ENCODE measurements at places on chromosomes 5 and 9.

- no peak for DNase-seq
Observed at GRCh38 chr9:71352837-71353236, 231.4 kb upstream of the TRPM3 start.

DNA sequence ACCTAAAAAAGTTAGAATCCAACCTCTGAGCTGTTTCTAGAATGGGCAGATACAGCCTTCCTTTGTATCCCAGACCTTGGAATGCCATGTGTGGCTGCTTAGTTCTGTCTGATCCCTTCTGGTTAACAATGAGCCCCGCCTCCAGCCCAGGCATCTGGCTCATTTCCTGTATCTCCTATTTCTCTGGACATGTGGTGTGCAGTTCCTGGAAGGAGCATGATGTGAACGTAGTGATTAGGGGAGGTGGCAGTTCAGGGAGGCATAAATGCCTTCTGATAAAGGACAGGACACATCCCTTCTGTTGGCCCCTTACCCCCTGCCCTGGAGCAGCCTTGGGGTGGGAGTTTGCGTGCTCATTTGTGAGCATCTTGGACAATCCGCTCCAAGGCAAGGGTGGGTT is 243.0 kb downstream of the ZSWIM6 start:
- no peak for DNase-seq

DNA sequence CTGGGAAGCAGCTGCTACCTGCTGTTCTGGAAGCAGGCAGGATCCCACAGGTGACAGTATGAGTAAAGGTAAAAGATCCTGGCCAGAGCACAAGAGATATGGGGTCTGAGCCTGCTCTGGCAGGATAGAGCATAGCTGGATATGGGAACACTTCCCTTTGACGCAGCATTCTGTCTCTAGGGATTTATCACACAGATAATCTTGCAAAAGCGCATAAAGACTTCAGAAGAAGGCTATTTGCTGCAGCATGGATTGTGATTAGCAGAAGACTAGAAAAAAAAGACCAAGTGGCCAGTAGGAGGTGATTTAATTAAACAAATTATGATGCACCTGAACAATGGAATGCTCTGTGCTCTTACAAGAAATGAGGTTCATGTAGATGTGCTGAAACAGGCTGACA is 52.4 kb upstream of the PWWP2A start:
- DNase-seq, result no peak

- no peak for DNase-seq
Observed at GRCh38 chr9:134676886-134677285, 35.3 kb downstream of the COL5A1 start.

- no peak for DNase-seq
Observed at GRCh38 chr5:168925160-168925559, 346.0 kb upstream of the PANK3 start.

DNA sequence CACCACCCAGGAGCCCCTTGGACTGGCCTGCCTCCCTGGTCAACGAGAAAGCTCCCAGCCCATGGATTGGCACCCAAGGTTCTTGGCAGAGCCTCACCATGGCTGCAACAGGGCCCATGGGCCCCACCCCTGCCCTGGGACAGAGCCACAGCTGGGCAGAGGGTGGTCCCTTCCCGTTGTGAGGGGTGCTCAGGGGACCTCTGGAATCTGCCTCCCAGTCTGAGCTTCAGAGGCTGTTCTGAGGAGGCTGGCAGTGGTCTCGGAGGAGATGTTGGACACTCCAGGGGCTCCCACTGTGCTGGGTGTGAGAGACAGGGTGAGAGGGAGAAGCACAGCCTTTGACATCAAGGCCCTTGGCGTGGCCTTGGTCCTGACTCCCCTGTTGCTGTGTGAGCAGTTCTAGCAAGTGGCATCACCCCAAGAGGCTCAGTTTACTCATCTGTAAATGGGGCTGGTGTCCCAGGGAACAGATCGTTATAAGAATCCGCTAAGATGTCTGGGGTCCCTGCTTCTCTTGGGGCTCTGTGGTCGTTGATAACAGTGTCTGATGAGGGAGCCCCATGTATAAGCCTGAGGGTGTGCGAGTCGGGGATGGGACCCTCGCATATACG is 33.0 kb downstream of the LHX3 start:
- DNase-seq, result no peak

DNA sequence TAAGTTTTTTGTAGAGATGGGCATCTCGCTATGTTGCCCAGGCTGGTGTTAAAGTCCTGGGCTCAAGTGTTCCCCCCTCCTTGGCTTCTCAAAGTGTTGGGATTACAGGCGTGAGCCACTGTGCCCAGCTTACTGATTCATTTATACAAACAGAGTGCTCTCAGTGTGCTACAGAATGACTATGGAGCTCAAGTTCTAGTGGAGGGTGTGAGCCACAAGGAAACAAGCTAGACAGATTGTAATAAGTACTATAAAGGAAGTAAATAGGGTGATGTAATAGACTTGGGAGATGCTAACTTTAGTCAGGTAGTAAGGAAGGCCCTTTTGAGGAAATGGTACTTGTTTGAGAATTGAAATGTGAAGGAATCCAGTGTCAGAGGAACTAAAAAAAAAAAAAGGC is 1.7 kb upstream of the TMEM267 start:
- no peak for DNase-seq

DNA sequence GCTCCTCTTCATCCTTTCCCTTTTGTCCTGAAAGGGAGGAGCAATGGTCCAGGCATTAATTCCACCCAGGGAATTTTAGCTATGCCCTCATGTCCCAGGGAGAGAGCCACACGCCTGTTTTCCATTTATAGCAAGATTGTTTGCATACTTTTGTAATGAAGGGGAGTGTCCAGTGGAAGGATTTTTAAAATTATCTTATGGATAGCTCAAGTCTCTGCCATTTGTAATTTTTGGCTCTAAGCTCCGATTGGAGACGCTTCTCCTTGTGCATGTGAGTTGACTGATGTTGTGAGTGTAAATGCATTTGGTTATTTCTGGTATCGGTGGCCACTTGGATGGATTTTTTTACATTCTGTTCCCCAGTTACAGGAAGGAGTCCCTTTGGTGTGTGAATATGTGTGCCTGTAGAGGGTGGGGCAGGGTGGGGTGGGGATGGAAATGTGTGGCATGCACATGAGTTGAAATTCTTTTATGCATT is 7.2 kb upstream of the RPL26L1 start:
- no peak for DNase-seq

- DNase-seq, result no peak
Observed at GRCh38 chr5:107646418-107646817, 24.3 kb downstream of the EFNA5 start.

GRCh38 chr5:123785162-123786071 is 273.4 kb downstream of the CSNK1G3 start:
- no peak for DNase-seq

DNA sequence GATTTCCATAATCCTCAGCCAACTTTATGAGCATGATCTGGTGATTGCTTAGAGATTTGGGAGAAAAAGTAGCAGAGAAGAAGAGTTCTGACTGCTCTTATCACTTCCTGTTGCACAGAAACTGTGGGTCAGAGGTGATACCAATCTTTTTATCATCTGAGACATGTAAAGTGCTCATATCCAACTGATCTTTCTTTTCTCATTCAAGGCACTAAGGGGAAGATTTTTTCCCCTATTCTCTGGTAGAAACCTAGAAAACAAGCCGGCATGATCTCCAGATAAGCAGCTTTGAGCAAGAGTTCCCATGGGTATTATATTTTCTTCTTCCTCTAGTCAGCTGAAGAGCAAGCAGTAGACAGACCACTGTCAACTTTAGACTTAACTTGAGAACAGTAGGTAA is 29.0 kb upstream of the GPR150 start:
- no peak for DNase-seq

DNA sequence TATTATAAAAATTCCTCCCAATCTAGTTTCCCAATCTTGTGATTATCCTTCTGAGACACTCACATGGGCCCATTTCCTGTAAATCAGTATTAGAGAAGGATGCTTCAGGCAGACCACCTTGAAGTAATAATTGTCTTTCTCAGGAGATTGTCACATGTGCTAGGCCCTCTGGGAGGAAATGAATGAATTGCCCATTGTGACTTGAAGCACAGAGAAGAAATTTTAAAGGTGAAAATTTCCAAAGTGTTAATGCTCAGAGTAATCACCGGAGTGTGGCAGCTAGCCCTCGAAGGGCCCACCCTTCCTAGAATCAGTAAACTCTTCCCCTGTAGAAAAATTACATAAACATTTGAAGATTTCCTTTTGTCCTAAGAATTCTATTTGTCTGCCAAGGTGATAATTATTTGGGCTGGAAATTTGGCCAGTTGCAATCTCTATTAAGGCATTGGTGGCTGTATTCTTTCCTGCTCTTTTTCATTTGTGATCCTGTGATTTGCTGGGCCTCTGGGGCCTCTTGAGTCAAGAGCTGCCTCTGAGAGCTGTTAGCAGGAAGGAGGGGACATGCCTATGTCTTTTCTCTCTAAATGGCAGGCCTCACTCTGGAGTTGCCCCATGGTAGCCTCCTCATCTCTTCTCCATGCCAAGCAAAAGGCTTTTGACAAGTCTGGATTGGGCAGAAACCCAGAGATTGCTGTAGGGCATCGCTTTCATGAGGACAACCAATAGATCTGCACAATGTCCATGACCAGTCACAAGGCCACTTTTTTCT is 371.5 kb upstream of the ACTBL2 start:
- no peak for DNase-seq

GRCh38 chr5:43635374-43635773 is 32.4 kb downstream of the NNT start:
- no peak for DNase-seq

- no peak for DNase-seq
Observed at GRCh38 chr9:108933231-108933717, 650 bp downstream of the ELP1 start.

DNA sequence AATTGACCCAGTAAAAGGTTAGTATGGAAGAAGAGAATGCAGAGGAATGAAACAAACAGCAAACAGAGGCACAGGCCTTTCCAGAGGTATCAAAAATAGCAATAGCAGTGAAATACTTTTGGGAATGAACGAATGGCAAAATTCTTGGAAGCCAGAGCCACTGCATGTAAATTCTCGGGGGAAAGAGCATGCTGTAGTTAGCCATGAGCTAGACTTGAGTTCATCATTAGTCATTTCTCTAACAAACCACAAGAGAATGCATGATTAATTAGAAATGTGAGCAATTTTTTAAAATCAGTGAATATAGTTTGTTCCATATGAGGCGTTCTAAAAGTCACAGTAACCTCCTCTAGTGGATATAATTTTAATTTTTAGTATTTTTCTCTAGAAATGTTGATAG is 170.3 kb upstream of the PRR16 start:
- DNase-seq, result no peak

DNA sequence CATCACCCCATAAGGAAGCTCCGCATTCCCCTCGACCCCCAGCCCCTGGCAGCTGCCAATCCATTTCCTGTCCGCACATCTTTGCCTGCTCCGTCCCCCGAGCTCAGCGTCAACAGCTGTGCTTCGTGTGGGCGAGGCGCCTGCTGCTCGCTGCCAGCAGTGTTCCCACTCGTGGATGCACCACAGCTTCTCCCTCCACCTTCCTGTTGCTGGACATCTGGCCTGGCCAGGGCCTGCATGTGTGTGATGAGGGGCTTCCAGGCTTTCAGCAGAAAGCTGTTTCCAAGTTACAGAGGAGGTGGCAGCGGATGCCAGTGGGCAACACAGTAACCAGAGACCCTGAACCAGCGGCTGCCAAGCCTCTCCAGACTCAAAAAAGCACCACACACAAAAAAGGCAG is 86.0 kb downstream of the PRRT1B start:
- DNase-seq, result no peak

DNA sequence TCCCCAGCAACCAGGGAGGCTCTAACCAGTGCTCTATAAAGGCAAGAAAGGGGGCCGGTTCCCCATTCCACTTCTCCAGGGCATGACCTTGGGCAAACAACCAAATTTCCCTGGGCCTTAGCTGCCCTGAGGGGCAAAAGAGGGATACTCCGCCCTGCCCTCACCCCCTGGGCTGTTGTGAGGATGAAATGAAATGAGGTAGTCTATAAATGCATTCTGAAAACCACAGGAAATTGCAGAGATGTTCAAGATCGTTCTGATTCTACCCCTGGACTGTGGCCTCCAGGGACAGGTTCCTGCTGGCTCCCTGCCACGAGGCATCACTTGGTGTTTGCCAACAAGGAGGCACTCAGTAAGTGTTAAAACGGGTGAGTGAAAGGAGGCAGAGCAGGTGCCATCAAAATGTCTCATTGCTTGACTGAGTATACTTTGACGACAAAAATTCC is 5.7 kb downstream of the RAPGEF1 start:
- no peak for DNase-seq

DNA sequence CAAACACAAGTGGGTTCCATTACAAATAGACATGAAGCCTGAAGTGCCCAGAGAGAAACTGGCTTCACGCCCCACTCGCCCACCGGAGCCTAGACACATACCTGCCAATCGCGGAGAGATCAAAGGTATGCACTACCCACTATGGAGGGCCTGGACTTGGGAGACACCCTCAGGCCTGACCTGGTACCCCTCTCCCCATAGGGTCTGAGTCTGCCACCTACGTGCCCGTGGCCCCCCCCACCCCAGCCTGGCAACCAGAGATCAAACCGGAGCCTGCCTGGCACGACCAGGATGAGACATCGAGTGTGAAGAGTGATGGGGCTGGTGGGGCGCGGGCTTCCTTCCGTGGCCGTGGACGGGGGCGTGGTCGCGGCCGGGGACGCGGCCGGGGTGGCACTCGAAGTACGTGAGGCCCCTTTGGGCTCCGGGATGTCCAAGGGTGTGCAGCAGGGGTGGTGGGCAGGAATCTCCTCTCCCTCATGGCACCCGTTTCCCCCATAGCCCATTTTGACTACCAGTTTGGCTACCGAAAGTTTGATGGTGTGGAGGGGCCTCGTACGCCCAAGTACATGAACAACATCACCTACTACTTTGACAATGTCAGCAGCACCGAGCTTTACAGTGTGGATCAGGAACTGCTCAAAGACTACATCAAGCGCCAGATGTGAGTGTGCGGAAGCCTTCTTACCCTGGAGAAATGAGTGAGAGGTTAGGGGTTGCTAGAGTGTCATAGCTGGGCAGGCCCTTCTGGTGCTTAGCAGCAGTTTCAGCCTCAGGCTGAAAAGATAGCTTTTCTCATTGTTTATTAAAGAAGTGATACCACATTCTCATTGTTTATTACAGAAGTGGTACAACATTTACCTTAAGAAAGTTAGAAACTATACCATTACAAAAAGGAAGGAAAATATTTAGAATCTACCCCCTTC is 38.7 kb downstream of the LARP1 start:
- DNase-seq, result no peak
